ENCODE measurements at places on chromosomes 3 and 15.

DNA sequence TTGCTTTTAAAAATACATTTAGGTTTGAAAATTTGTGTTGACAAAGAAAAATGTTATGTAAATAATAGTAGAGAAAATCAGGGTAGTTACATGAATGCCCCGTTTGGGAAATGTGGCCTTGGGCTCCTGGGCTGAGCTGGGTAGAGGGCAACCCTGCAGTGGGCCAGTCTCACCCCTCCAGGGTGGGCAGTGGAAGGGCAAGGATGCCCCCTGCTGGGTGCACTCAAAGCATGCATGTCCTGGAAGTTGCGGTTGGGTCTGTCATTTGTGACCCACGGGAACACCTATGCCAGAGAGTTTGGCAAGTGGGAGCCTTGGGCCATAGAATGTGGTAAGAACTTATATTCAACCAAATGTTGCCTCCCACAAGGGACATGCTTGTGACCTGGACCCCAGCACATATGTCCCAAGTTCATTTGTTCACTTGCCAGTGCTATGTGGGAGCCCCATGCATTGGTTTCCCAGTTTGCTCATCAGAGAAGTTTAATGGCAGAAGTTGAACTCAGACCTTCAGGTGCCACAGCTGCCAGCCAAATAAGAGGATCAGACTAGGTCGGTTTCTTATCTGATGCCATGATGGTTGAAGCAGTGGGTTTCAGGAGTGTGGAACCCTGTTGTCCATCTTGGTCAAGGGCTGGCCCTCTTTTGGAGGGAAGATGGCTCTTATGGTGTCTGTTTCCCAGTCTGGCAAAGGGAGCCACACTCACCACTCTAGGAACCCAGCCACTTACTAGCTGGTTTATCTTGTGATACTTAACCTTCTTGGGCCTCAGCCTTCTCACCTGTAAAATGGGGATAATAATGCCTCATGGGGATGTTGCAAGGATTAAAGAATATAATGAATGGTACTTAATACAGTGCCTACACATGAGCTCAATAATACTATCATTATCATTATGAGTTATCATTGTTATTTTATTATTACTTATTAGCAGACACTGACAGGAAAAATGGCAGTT, 2.5 kb upstream of the PLCB2 start:
- DNase-seq = peak; percentile 45

GRCh38 chr3:73637042-73637441, 12.3 kb upstream of the PDZRN3 start:
- no peak for DNase-seq

DNA sequence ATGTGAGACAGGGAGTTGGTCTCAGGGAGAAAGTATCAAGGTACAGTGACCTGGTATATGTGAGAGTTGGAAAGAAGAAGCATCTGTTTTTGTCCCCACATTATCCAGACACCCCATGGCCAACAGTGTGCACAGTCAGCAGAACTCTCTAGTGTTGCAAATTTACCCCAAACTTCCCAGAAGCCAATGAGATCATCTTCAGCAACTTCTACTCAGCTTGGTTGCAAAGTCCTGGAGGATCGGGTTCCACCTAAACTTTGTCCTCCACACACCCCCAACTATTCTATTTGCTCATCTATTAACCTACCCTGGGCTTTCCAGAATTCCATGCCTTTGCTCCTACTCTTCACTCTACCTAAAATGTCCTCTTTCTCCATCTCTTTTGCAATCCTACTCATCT, 15.7 kb downstream of the RBSN start:
- no peak for DNase-seq

GRCh38 chr3:25568525-25569078, 96.1 kb downstream of the TOP2B start:
- no peak for DNase-seq

- DNase-seq = no peak
Measured at GRCh38 chr3:64728428-64728827, 40.6 kb upstream of the ADAMTS9 start.

GRCh38 chr3:9887480-9887879, 2.9 kb upstream of the JAGN1 start:
- no peak for DNase-seq

GRCh38 chr15:56758770-56759449, 25.6 kb upstream of the ZNF280D start:
- DNase-seq = no peak

DNA sequence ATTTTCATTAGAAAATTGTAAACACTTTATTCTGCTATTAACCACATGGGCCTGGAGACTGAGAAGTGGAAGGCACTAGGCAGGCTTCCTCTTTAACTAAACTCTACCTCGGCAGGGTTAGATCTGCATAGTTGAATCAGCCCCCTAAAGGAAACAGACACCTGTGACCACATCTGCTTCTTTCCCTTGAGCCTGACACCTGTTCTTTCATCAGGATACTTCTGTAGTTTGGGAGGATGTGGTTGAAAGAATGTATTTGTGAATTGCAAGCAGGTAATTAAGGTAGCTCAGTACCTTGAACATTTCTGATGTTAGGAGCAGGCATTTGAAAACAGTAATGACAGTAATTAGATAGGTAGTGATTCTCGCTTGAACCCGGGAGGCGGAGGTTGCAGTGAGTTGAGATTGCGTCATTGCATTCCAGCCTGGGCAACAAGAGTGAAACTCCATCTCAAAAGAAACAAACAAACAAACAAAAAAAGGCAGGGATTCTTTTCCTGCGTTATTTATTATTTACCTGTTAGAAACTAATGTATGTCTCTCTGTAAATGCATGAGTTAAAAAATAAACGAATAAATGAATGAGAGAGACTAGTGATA, 468.5 kb downstream of the NLGN1 start:
- no peak for DNase-seq

- DNase-seq = no peak
Measured at GRCh38 chr15:41474436-41474835, 19.2 kb upstream of the ITPKA start.

GRCh38 chr3:194250098-194251002, 100.8 kb downstream of the CPN2 start:
- DNase-seq = no peak

DNA sequence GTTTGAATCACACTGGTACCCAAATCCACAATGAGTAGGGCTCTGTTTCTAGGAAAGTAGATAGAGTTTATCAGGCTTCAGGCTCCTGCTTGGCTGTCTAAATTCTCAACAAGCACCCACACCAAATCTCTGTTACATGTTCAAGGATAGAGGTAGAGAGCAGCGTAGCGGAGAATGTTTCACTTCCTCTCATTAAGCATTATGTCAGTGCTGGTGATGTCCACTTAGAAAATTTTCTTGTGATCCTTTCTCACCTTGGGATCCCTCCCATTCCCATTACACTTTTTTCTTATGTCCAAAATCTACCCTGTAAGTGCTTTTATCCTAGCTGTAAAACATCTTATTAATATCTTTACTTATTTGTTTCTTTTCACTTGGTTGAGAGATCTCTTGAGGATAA, 34.7 kb upstream of the GCSAM start:
- no peak for DNase-seq

DNA sequence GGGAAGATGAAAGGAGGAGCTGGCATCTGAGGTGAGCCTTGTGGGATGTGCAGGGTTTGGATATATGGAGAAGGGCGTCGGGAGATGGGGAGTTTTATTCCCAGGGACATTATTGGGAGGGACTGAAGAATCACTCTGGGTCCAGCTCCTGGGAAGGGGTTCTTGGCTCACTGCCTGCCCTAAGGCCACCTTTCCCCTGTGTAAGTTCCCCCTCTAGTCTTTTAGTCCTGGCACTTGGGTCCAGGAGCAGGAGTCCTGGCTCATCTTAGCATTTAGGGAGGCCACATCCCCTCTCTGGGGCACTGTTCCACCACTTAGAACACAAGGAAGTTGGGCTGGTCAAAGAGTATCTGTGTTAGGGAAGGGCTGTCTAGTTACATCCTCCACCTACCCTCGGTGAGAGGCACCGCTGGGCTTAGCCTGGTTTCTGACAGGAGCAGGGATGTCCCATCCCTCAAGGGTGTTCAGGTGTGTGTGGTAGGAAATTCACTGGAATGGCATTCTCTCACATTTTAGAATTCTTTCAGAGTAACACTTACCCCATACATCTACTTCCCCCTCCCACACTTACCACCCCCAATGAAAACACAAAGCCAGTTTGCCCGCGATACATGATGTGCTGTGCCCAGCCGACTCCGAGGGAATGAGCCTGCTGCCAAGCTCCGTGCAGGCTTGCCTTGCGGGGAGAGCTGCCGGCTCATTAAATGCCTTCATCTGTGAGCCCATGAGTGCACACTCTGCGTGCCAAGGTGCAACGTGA, 86.7 kb downstream of the FAM43A start:
- no peak for DNase-seq

GRCh38 chr3:168850109-168850508, 754.4 kb upstream of the GOLIM4 start:
- DNase-seq = no peak

GRCh38 chr3:35744419-35744818, 105.1 kb downstream of the ARPP21 start:
- DNase-seq = no peak

DNA sequence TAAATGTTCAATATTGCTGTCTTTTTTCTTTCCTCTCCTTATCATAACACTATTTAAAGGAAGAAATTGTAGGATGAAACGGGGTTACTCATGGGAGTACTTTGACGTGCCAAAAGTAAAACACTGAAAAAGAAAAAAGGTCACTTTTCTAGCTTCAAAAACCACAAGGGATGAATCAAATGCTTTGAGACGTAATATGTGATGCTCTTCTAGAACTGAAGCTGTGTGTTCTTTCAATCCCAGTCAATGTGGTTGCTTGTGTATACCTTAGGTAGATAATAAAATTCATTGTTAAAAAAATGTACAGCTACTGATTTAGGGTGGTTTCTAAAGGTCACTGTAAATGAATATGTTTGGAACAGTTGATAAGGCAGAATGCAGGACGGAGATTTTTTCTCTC, 538.8 kb upstream of the ZNF717 start:
- DNase-seq = no peak

DNA sequence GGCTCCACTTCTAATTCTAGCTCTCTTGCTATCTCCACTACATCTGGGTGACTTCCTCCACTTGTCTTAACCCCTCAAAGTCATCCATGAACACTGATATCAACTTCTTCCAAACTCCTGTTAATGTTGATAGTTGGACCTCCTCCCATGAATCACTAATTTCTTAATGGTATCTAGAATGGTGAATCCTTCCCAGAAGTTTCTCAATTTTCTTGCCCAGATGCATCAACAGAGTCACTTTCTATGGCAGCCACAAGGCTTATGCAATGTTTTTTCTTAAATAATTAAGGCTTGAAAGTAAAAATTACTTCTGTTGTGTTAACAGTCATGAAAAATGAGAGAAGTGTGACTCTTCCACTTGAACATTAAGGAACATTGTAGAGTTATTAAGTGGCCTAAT, 164.3 kb downstream of the PCCB start:
- no peak for DNase-seq

DNA sequence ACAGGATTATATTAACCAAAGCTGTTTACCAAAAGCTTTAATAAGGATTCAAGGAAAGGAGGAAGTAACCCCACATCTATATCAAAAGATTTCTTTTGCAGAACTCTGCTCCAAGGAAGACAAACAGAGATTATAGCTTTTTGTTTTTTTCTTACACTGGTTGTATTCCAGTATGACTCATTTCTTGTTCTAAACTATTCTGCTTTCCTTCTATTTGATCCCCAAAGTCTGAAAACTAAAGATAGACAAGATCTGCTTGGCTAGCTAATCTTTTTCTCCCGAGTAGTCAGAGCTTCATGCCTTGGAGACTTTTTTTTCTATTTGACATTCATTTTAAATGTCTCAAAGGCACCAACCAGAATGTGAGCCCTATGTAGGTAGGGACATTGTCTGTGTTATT, 36.8 kb upstream of the FRMD5 start:
- DNase-seq = no peak

DNA sequence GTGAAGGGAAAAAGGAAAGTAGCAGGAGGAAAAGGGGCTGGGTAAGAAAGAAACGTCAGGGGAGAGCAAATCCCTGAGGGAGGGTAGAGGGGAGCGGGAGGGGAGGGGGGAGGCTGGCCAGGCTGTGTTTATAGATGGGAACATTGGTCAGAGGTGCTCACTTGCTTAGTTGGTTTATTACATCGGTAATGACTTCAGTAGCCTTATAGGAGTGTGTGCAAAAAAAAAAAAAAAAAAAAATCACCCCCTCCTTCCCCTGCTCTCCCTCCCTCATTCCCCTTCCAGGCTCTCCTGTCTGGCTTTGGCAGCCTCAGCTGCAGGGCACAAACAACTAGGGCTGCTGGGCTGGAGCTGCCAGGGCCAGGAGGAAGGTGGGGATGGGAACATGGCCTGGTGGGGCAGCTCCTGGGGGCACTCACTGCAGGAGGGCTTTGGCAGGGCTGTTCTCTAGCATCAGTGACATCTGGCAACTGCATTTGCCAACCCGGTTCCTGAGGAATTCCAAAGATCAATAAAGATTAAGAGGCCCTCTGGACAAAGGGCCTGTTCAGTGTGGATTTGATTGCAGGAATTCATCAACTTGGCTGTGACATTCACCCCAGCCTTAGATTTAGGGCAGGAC, 334.5 kb upstream of the FRG2C start:
- no peak for DNase-seq

DNA sequence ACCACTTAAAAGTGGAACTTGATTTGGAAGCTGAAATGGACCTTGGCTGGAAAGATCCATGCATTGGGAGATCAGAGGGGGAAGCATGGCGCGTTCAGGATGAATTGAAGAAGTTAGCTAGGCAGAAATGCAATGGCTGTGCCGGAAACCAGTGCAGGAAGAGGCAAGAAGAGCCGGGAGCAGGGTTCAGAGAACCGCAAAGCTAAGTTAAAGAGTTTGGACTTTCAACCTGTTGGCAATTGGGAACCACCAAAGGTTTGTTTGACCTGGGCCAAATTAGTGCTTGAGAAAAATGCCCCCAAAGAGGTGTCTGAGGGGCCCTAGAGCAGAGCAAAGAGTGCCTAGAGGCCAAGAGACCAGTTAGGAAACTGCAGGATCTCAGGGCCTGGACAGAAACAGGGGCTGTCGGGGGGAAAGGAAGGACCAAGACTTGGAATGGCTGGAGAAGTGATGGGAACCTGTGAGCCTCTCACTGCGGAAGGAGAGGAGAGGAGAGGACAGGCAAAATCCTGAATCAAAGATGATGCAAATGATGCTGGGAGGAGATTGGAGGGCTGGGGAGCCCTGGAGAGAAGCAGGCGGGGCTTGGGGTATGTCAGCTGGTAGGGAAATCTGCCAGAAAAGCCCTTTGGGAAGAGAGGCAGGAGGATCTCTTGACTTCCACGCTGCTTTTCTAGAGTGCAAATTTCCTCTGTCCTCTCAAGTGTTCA, 49.3 kb downstream of the FAM174B start:
- no peak for DNase-seq

- no peak for DNase-seq
Measured at GRCh38 chr15:78492872-78493271, 14.5 kb upstream of the HYKK start.

GRCh38 chr3:180657094-180657493, 22.2 kb downstream of the CCDC39 start:
- DNase-seq = no peak
